Left cardiac atrium (tissue), 4 donors: ENCODE measurements at places on chromosomes 3 and 15. TPM values are rescaled to one million over a fixed set of nuclear protein-coding genes. Genes with fewer than 3 reads are reported as not detected.

GRCh38 chr3:142152384-142152783 lies 3.0 kb upstream of the TFDP2 start:
- DNase-seq, result no peak

DNA sequence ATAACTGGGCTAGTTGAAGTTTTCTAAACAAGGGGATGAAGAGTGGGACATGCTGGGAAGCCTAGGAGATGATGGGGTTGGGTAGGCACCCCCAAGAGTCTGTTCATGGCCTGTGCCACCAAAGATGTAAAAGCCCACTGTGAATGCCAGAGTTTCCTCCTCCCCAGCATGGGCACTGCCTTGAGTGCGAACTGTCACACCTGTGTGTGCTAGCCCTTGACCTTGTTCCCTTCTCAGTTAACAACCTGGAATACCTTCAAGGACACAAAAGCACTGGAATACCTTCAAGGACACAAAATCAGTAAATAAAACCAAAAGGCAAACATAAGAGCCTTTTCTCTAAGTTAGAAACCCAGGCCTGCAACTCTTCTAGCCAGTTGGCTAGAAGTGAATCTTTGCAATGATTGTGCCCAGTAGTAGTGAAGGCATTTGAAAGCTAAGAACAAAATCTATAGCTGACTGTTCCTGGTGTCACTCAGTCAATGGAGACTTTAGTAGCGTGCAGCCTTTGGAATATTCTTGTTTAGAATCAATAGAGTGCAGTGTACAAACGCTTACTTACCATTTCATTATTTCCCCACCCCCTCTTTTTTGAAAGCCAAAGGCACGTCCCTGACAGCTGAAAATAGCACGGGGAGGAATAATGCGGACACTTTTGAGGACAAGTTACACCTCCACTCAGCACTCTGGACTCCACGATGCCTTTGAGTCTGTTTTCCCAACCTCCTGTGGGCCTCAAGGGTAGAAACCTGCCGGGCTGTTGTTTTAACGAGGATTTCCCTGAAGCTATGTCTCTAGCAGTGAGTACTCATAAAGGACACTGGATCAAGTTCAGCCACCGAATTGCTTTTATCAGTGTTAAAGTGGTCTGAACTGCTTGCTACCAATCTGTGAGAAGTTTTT lies 24.2 kb downstream of the PSMD6 start:
- no peak for DNase-seq

DNA sequence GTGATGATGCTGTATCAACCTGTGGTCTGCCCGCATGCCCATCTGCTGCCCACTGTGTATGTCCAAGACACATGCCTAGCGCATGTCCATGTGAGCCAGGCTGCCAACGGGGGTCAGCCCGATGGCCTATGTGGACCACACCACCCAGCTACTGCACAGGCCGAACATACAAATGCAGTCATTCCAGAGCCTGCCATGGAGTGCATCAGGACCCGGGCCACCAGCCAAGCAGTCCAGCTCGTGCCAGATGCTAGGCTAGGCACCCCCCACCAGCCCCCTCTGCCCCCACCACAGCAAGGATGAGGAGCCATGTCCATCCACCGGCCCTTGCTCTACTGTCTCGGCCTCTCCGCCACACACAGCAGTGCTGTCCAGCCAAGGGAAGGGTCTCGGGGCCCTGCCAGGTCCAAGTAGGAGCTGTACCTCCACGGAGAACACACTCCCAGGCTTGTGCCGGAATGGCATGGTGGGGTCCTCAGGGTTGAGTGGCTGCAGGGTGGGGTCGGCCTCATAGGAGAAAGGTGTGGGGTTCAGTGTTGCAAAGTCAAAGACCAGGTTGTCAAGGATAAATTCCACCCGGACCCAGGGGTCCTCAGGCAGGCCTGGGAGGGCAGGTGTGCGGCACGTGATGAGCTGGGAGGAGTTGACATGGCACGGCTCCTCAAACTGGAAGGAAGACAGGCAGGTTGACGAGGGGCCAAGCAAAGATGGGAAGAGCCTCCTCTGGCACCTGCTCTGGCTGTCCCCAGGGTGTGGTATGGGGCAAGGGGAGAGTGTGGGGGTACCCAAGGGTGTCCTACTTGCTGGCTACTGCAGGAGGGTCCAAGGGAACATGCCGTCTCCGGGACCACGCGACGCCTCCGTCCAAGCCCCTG lies 15.3 kb downstream of the PLXNB1 start:
- DNase-seq, result no peak

- DNase-seq, result peak; percentile 76
Observed at GRCh38 chr3:129621626-129622225, 15.2 kb upstream of the PLXND1 start.

DNA sequence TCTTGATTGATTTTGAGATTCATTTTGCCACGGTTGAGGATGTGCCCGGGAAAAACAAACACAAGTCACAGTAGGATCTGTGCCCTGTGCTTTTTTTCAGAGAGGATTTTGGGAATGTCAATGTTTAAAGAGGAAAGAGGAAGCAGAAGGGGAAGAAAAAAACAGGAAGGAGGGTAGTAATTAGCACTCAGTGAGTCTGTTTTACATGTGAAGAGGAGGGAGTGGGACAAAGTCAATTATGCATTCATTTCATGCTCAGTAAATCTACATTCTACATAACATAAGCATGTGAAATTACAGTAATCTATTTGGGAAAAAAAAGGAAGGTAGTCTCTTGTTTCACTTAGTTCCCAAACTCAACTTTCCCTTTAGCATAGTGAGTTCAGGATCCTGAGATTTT lies 18.3 kb upstream of the CD200 start:
- no peak for DNase-seq

CLDN1 gene
- total RNA-seq, result 4.5 TPM
